Keratinocyte (primary cell): ENCODE measurements at places on chromosomes 2 and 18. TPM values are rescaled to one million over a fixed set of nuclear protein-coding genes. Genes with fewer than 3 reads are reported as not detected.

Gene INHBB
- 0.01 to 0.02 TPM in 2 of 3 replicates, not detected in the other for polyA plus RNA-seq

Gene RGPD4
- 0.01 to 0.03 TPM in 2 of 3 replicates, not detected in the other for polyA plus RNA-seq

Gene CUL3
- 37.8 to 71.7 TPM (median 48.1 TPM) in 3 replicates for polyA plus RNA-seq

Gene IL36B
- polyA plus RNA-seq = 0.14 to 0.21 TPM (median 0.14 TPM) in 3 replicates

Gene DYSF
- 8.2 to 20.6 TPM (median 12.9 TPM) in 3 replicates for polyA plus RNA-seq

Gene NT5DC4
- 0.03 to 1.00 TPM (median 0.07 TPM) in 3 replicates for polyA plus RNA-seq

Gene ANTXR1
- 12.8 to 35.9 TPM (median 20.4 TPM) in 3 replicates for polyA plus RNA-seq

Gene FBXO15
- polyA plus RNA-seq = 0.11 to 0.61 TPM (median 0.26 TPM) in 3 replicates
